ENCODE measurements at places on chromosomes 2 and 18. TPM values are rescaled to one million over a fixed set of nuclear protein-coding genes. Genes with fewer than 3 reads are reported as not detected.

GRCh38 chr2:159456500-159457426 is 159.6 kb downstream of the BAZ2B start:
- no peak for DNase-seq

GRCh38 chr2:100821255-100821910 is 1.4 kb downstream of the NPAS2 start:
- no peak for DNase-seq

ANKRD62 gene
- 0.10 TPM for polyA plus RNA-seq

DNA sequence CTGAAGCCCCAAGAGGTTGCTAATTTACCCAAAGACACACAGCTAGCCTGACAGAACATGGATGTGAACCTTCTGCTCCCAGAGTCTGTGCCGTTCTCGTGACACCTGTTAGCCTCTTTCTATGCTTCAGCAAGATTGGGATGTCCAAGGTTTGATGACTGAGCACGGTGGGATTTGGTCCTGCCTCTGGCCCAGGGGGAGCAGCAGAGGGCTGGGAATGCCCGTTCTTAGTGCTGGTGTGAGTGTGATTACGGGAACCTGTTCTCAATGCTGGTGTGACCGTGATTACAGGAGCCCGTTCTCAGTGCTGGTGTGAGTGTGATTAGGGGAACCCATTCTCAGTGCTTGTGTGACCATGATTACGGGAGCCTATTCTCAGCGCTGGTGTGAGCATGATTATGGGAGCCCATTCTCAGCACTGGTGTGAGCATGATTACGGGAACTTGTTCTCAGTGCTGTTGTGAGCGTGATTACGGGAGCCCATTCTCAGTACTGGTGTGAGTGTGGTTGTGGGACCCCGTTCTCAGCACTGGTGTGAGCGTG is 67.3 kb upstream of the SNTG2 start:
- no peak for DNase-seq

MTLN gene
- 9.8 TPM for polyA plus RNA-seq
